ENCODE measurements at places on chromosomes 4 and X.
A peak's percentile ranks its signal among the peaks of the same experiment; 100 is the strongest.

DNA sequence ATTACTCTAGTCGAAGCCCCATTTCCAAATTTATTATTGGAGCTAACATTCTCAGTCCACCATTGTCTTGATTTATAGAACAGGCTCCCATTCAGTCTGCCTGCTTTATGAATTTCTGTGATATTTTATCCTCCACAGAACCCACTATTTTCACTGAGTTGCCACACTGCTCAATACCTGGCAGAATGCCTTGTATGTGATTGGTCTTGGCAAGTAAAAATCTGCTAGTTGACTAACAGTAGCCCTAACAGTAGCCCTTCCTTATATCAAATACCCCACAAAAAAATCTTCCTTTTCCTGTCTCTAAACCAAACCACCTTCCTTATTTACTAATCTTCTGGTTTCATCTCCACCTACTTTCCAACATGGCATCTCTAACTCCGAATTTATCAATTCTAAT is 82.6 kb downstream of the CHM start:
- DNase-seq, result no peak

DNA sequence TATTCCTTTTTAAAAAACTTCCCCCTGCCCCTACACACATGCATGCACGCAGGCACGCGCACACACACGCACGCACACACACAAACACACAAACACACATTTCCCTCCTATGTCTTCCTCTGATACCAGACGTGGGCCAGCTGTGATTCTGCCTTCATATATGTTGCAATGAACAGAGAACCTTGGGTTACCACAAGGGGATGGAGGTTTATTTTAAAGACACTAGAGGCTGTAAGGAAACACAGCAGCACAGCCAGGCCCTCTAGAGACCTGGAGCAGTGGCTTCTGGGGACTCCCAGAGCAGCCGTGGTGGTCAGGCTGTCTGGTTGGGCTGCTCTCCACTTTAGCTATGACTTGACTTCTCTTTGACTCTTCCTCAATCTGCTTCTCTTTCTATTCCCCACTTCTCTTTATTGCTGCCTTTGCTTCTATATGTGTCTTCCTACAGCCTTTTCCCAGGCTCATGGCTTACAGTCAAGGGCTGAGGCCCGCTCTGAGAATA is 3.2 kb upstream of the TLR10 start:
- no peak for DNase-seq

GRCh38 chr4:159360549-159360948 is 257.7 kb downstream of the RAPGEF2 start:
- DNase-seq, result peak; percentile 61

DNA sequence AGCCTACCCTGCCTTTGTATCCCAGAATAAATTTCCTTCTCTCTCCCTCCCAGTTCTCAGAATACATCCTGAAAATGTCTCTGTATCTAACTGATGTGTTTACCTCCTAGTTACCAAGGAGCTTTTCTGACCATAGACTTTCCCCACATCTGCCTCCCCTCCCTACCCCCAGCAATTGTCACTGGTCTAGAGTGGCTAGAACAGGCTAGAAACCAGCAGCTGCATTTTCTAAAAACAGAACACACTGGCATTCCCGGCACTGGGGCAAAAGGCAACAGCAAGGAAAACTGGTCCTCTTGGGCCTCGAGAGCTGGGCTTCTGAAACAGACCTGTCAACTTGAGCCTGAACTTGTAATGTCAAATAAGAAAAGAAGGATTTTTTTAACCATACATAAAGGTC is 16.4 kb downstream of the TASL start:
- DNase-seq, result peak; percentile 2

All from AG20443 (cell line).